Activated CD8-positive, alpha-beta memory T cell treated with anti-CD3 and anti-CD28 coated beads for 48 hours (primary cell): ENCODE measurements at places on chromosomes 3 and 15.

GRCh38 chr3:21067031-21067813, 683.8 kb downstream of the ZNF385D start:
- no peak for DNase-seq

GRCh38 chr15:39142500-39142899, 438.4 kb upstream of the THBS1 start:
- DNase-seq: no peak

- DNase-seq: no peak
Measured at GRCh38 chr3:42537350-42537749, 34.9 kb downstream of the VIPR1 start.

GRCh38 chr3:16596352-16597032, 8.7 kb downstream of the DAZL start:
- peak; percentile 11 for DNase-seq

DNA sequence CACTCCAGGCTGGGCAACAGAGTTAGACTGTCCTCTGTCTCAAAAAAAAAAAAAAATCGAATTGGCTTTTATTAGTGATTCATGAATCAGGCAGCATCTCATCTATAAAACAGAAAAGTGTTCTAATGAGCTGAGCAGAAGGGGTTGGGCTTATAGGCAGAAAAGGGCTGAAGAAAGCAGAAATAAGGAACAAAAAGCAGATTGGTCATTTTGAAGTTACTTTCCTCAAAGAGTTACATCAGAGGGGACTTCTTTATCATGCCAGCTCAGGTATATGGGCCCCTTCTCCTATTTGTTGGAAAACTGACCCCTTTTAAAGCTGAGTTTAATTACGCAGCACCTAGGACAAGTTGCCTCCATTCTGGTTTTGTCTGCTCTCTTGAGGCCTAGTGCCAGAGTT, 722 bp upstream of the POGLUT1 start:
- DNase-seq: no peak

DNA sequence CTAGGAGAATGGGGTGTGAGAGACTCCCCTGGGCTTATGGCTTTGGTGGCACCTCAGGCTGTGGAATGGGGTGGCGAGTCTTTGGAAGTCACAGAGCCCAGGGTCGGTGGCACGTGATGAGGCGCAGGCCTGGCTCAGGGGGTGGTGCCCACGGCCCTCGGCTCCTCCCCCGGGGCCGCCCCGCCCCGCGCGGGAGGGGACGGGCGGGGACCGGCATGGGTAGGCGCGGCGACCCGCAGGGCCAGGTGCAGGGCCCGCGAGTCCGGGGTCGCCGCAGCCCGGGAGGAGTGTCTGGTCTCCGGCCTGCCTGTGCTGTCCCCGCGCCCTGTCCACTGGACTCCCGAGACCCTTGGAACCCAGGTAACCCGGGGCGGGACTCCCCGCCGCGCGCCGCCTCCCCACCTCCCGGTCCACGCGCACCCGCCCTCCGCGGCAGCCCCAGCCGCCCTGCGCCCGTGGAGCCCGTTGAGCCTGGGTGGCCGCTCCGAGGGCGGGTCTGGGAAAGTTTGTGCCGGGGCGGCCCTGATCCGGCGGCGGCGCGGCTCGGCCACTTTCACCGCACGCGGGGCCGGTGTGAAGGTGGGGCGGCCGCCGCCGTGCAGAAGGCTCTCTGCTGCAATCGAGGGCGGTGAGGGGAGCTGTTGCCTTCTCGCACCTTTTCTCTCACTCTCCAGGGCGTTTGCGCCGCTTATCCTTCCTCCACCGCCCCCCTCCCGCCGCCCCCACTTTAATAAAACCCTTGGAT, at the start of gene PAQR5:
PAQR5 (plus strand) TSS at position 216 of the 745 bp plus-strand sequence. CDS start 61,169 bp downstream, outside the sequence.
- no peak for DNase-seq

GRCh38 chr3:88775026-88775690, 332.3 kb upstream of the EPHA3 start:
- DNase-seq: no peak

GRCh38 chr3:100932491-100932890, 60.7 kb downstream of the ABI3BP start:
- no peak for DNase-seq

- DNase-seq: no peak
Measured at GRCh38 chr15:81293728-81294515, 30.0 kb downstream of the STARD5 start.

GRCh38 chr3:72317491-72317890, 530.8 kb downstream of the SHQ1 start:
- no peak for DNase-seq

DNA sequence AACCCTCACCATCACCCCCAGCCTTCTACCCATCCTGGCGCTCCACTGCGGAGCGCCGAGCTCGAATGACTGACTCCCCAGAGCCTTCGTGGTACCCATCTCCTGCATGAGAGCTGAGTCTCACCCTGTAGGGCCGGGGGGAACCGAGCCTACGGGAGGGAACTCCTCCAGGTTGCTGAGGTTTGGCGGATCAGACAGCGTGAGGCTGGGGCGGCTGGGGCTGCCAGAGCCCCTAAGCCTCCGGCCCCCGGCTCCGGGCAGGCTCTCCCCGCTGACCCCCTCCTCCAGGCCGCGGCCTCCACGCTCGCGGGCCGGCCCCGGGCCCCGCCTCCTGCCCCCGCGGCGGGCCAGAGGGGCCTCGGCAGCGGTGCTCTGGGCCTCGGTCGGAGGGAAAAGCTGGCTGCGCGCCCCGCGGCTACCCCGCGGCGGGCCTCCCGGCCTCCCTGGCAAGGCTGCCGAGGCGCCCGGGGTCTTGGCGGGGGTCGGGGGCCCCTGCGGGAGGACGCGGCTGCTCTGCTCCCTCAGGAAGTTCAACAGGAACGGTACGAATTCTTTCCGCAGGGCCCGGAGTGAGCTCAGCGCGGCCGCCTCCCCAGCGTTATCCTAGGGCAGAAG, 643 bp downstream of the CDAN1 start:
- no peak for DNase-seq

DNA sequence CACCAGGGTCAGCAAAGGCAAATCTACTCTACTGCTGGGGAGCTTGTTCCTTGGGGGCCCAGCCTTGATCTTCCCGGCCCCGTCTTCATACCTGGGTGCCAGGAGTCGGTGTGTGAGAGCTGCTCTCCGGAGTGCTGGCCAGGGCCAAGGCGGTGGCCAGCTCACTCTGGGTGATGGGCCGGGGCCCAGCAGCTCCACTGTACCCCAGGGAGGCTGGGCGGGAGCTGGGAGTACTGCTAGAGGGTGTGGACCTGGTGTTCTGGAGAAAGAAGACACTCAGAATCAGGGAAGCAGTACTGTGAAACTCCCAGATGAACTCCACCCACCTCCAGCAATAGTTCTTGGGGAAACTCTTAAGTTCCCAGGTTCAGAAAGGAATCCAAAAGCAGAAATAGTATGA, 11.9 kb downstream of the UBL7 start:
- DNase-seq: no peak

GRCh38 chr3:109608574-109608973, 271.2 kb upstream of the DPPA4 start:
- DNase-seq: no peak

DNA sequence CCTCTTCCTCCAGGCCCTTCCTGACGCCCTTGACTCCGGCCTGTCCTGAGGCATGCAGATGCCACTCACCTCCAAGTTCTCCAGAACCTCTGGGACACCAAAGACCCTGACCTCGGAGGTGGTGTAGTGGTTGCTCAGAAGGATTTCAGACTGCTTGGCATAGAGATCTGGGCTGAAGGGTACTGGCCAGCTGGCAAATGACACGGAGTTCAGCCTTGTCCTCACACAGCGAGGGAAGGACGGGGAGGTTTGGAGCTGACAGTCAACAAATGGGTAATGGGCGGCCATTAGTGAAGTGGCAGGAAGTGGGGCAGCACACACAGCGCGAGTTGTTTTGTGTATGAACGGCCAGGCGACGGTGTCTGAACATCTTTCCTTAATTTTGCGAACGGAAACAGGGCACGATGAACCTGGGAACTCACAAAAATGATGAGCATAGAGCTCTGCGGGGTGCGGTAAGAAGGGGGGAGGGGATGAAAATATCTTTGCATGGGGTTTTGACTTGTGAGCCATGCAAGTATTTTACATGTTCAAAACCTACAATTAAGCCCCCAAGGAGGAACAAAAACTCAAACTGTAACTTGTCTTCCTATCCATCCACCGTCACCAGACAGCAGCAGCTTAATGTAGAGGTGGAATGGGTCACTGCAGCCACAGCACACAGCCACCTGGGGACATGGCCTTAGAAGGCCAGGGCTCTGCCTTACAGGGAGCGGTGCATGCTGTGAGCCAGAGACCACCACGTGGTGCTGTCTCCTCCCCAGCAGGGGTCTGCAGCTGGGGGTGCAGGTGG, 43.6 kb upstream of the RPL32 start:
- DNase-seq: no peak

DNA sequence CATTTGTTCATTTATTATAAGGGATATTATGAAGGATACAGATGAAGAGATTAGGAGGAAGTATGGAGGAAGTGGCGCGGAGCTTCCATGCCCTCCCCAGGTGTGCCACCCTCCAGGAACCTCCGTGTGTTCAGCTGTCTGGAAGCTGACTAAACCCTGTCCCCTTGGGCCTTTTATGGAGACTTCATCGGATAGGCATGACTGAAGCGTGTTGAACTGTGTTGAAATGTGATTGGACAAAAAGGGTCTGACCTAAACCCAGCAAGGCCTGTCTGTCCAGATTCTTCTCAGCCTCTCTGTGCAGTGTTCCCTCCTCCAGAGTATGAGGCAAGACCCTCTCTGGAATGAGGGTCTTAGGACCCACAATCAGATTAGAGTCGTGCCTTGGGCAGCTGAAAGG, 31.7 kb downstream of the HACD3 start:
- DNase-seq: no peak

GRCh38 chr15:40097968-40098476, 10.7 kb downstream of the BMF start:
- no peak for DNase-seq

DNA sequence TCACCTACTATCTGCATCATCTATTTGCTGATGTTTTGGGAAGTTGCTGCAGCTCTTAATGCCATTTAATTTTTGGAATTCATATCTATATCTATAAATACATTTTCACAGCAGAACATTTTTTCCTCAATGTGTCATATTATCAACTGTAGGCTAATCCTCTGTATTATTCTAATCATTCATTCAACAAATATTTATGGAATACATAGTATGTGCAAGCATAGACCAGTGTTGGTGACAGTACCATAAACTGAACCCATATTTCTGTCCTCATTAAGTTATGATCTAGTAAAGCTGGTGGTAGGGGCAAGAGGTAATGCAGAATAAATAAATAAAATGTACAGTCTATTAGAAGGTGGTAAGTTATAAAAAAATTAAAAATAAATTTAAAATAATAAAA, 585.3 kb upstream of the BCHE start:
- no peak for DNase-seq

GRCh38 chr3:142019794-142020320, 129.5 kb downstream of the TFDP2 start:
- DNase-seq: no peak

DNA sequence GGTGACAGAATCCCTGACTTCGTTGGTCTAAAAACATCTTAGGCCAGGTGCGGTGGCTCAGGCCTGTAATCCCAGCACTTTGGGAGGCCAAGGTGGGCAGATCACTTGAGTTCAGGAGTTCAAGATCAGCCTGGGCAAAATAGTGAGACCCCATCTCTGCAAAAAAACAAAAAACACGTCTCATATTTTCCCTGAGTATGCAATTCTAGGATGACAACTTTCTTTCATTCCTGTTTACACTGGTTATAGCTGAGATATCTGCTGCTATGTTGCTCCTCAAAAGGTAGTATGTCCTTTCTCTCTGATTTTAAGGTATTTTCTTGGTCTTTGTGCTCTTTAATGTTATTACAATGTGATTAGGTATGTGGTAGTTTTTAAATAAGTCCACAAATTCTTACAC, 39.3 kb downstream of the PTH1R start:
- DNase-seq: no peak

DNA sequence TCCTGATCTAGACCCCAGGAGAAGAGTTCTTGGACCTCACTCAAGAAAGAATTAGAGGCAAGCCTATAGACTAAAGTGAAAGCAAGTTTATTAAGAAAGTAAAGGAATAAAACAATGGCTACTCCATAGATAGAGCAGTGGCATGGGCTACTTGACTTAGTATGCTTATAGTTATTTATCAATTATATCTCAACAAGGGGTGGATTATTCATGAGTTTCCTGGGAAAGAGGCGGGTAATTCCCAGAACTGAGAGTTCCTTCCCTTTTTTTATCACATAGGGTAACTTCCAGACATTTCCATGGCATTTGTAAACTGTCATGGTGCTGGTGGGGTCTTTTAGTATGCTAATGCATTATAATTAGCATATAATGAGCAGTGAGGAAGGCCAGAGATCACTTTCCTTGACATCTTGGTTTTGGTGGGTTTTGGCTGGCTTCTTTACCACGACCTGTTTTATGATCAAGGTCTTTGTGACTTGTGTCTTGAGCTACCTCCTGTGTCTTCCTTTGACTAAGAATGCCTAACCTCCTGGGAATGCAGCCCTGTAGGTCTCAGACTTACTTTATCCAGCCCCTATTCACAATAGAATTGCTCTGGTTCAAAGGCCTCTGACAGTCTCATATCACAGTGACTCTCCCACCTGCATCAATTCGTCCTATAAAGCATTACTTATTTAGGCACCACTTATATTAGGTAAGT, 35.3 kb upstream of the PLSCR2 start:
- DNase-seq: no peak

- DNase-seq: no peak
Measured at GRCh38 chr15:38823263-38823662, 258.6 kb upstream of the RASGRP1 start.

- no peak for DNase-seq
Measured at GRCh38 chr3:125080077-125080476, 24.3 kb upstream of the HEG1 start.

DNA sequence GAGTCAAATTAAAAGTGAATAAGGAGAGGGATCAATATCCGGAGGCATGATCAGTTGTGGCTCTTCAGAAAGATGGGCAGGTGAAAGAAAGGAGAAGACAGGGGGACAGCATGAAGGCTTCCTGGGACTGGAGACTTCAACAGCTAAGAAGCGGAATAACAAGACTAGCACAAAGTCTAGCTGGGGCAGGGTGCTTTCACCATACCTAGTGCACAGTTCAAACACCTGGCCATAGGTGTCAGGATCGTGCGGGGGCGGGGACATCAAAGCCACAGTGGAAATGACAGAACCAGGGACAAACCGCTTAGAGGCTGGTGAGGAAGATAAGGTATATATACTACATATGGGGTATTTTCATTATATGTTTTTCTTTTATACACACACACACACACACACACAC, 66.2 kb upstream of the FOXP1 start:
- no peak for DNase-seq

- no peak for DNase-seq
Measured at GRCh38 chr3:100570811-100571210, 38.6 kb upstream of the ADGRG7 start.

DNA sequence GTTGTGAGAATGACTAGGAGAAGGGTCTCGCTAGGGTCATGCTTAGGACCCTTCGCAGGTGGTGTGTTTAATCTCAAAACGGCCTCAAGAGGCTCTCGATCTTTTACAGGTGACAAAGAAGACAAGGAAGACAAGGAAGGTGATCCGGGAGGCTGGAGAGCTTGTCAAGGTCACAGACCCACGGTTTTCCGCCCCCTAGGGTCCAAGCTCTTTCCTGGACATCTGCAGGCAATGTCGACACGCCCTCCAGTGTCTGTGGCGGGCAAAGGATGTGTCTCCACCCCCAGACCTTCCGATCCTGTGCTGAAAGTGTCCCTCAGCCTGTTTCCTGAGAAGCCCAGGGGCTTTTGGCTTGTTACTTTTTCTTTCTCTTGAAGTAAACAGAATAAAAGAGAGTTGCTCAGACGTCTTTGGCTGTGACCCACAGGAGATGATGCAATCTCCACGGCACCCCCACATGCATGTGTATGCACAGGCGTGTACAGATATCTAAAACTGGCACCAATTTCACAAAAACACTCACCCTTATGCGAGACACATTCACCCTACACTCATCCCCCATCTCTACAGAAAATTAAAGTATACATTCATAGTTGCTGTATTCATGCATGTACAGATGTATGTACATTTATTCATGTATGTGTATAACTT, 108.8 kb downstream of the KLF13 start:
- no peak for DNase-seq
